ENCODE measurements at places on chromosomes 5 and 9. TPM values are rescaled to one million over a fixed set of nuclear protein-coding genes. Genes with fewer than 3 reads are reported as not detected.

The ACOT12 gene
- total RNA-seq, result not detected

The ZDHHC21 gene
- 22.6 TPM for total RNA-seq

The DAB2IP gene
- 0.75 TPM for total RNA-seq

The ASPN gene
- total RNA-seq, result not detected

The N4BP3 gene
- 17.4 TPM for total RNA-seq

The SLC36A3 gene
- not detected for total RNA-seq

The LOX gene
- total RNA-seq, result not detected

The MEGF10 gene
- total RNA-seq, result not detected

The FGF10 gene
- total RNA-seq, result not detected

The SCGB3A2 gene
- not detected for total RNA-seq

GRCh38 chr5:39898731-39899130, 474.0 kb upstream of the DAB2 start:
- no peaks in the 10 kb centered on the region for H3K4me1 ChIP-seq
- no peak overlapping the region for H3K4me3 ChIP-seq
- H3K27ac ChIP-seq, result no peak overlapping the region
- DNase-seq, result no peak
- no peaks in the 10 kb centered on the region for H3K36me3 ChIP-seq
- peaks cover 8% of the 10 kb centered on the region for H3K27me3 ChIP-seq

DNA sequence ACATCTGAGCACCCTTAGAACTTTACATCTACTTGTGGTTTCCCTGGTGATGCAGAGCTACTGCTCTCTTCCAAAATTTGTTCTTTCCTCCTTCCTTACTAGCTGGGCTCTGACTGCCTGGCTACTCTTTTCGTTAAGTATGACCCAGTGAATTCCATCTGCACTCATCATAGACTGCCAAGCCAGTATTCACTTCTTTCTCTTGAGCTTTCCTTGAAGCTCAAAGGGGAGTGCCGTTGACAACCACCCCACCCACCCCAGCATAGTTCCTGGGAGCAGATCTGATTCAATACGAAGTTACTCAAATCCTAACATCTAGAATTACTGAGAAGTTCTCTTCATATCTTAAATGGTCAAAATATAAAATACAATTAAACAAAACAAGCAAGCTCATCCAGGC, 190.5 kb downstream of the ADAMTS12 start:
- no peak for DNase-seq
- no peaks in the 10 kb centered on the region for H3K36me3 ChIP-seq
- no peak overlapping the region for H3K27ac ChIP-seq
- H3K4me1 ChIP-seq, result no peaks in the 10 kb centered on the region

DNA sequence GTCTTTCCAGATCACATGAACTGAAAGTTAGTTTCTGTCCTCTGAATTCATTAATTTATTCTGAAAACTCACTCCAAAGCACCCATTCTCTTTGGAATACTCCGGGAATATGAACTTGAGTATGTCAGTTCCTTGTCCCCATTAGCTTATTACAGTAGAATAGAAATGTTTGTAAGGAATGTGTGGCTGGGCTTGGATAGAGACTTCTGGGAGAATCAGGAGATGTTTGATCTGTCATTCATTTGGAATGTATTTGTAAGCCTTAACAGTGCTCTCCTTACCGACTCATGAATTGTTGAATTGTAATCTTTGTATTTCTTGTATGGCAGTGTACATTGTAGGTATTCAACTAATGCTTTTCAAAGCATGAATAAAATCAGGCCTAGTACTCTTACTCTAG, 548.4 kb downstream of the LRRC70 start:
- H3K36me3 ChIP-seq, result no peaks in the 10 kb centered on the region
- no peak overlapping the region for H3K27ac ChIP-seq
- H3K4me1 ChIP-seq, result no peaks in the 10 kb centered on the region
- H3K4me3 ChIP-seq, result no peak overlapping the region

GRCh38 chr5:174045470-174046025, at the start of gene NSG2:
NSG2 (plus strand) TSS chr5:174045706; CDS start chr5:174046756, 1,050 bp downstream.
- DNase-seq, result no peak
- peaks cover 38% of the 10 kb centered on the region for H3K27me3 ChIP-seq
- no peak within 1 kb of the TSS for H3K4me3 ChIP-seq
- no peaks in the 10 kb centered on the region for H3K36me3 ChIP-seq
- no peak within 1 kb of the TSS for H3K27ac ChIP-seq
- no peaks in the 10 kb centered on the region for H3K4me1 ChIP-seq

DNA sequence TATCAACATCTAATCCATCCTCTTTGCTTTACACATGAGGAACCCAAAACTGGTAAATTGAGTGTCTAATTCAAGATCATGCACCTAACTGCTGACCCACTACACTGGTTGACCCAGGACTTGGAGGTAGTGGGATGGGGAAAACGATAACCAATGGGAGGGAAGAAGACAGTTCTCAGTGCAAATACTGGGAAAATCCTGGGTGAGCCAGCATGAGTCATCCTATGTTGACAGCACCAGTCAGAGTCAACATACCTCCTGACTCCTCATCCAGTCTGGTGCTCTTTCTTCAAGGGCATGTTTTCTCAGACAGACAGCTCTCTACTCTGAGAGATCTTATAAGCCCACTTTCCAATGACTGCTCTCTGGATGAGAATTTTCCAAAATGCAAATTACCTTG, 232.8 kb upstream of the PTGER4 start:
- H3K27ac ChIP-seq, result no peak overlapping the region
- H3K27me3 ChIP-seq, result no peaks in the 10 kb centered on the region
- no peak overlapping the region for H3K4me3 ChIP-seq
- peaks cover 8% of the 10 kb centered on the region for H3K4me1 ChIP-seq
- no peak for DNase-seq

DNA sequence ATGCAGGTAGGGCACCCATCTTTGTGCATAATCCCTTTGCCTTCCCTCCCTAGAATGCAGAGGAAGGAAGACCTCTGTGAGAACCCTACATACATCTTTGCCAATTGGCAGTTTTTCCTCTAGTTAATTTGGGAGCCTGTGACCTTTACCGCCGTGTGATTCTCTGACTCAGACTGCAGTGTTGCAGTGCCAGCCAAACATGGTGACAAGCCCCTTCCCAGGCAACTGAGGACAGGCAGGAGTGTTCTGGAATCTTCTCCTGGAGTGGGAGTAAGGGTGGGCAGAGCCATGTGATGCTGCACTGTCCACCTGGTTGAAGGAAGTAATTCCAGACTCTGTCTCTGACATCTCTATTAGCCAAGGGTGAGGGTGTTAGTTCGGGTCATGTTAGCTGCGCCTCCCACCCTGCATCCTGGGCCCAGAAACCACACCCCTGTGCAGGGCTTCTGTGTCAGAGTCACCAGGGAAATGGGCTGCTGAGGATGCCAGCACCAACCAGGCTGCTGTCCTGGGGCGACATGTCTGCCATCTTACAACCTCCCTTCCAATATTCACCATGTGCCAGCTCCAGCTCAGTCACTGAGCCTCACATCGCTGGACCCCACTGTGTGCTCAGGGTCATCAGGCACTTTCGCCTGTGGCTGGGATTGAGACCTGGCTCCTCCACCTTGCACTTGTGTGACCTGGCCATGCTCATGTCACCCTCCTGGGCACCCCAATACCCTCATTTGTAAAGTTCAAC, 21.8 kb downstream of the KCNIP1 start:
- H3K27me3 ChIP-seq, result no peaks in the 10 kb centered on the region
- H3K4me3 ChIP-seq, result no peak overlapping the region
- H3K36me3 ChIP-seq, result no peaks in the 10 kb centered on the region
- no peak for DNase-seq
- no peak overlapping the region for H3K27ac ChIP-seq

- H3K27ac ChIP-seq, result no peak overlapping the region
- no peaks in the 10 kb centered on the region for H3K36me3 ChIP-seq
- H3K4me3 ChIP-seq, result no peak overlapping the region
- peaks cover 15% of the 10 kb centered on the region for H3K4me1 ChIP-seq
- peaks cover 31% of the 10 kb centered on the region for H3K27me3 ChIP-seq
- DNase-seq, result no peak
Observed at GRCh38 chr9:88992556-88992955, 1.3 kb downstream of the S1PR3 start.

GRCh38 chr5:13992795-13993194, 48.3 kb upstream of the DNAH5 start:
- H3K4me1 ChIP-seq, result peaks cover 2% of the 10 kb centered on the region
- DNase-seq, result no peak
- no peak overlapping the region for H3K4me3 ChIP-seq

DNA sequence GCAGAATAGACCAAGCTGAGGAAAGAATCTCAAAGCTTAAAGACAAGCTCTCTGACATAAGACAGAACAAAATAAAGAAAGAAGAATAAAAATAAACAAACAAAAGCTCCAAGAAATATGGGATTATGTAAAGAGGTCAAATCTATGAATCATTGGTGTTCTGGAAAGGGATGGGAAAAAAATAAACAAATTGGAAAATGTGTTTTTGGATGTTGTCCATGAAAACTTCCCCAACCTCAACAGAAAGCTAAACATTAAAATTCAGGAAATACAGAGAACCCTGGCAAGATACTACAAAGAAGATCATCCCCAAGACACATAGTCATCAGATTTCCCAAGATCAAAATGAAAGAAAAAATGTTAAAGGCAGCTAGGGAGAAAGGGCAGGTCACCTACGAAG, 662.0 kb upstream of the CDH18 start:
- no peak overlapping the region for H3K4me3 ChIP-seq
- H3K36me3 ChIP-seq, result no peaks in the 10 kb centered on the region
- no peaks in the 10 kb centered on the region for H3K27me3 ChIP-seq

GRCh38 chr5:2023196-2023595, 140.5 kb upstream of the IRX4 start:
- DNase-seq, result no peak
- H3K36me3 ChIP-seq, result no peaks in the 10 kb centered on the region
- no peak overlapping the region for H3K4me3 ChIP-seq
- H3K27me3 ChIP-seq, result peaks cover 7% of the 10 kb centered on the region
- H3K27ac ChIP-seq, result no peak overlapping the region

- no peaks in the 10 kb centered on the region for H3K36me3 ChIP-seq
- H3K4me1 ChIP-seq, result no peaks in the 10 kb centered on the region
- H3K4me3 ChIP-seq, result no peak overlapping the region
- no peak overlapping the region for H3K27ac ChIP-seq
- no peak for DNase-seq
- H3K27me3 ChIP-seq, result peaks cover 10% of the 10 kb centered on the region
Observed at GRCh38 chr9:130186839-130187522, 14.8 kb downstream of the NCS1 start.

- H3K27ac ChIP-seq, result no peak overlapping the region
- H3K4me1 ChIP-seq, result no peaks in the 10 kb centered on the region
- H3K36me3 ChIP-seq, result no peaks in the 10 kb centered on the region
- H3K4me3 ChIP-seq, result no peak overlapping the region
Observed at GRCh38 chr5:68898951-68899471, 194.8 kb upstream of the SLC30A5 start.

DNA sequence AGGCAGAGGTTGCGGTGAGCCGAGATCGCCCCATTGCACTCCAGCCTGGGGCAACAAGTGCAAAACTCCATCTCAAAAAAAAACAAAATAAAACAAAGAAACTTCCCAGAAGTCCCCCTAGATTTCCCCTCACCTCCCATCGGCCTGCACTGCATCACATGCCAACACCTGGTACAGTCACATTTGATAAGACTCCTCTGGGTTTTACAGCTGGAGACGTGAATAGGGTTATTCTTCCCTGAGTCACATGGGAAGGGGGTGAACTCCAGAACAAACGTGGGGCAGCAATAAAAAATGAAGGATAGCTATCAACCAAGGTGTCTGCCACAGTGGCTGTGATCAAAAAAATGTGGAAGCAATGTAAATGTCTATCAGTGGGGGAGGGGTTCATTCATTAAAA, 26.0 kb downstream of the SPRY4 start:
- peaks cover 15% of the 10 kb centered on the region for H3K27me3 ChIP-seq
- H3K27ac ChIP-seq, result no peak overlapping the region
- H3K4me3 ChIP-seq, result no peak overlapping the region
- H3K36me3 ChIP-seq, result no peaks in the 10 kb centered on the region
- H3K4me1 ChIP-seq, result no peaks in the 10 kb centered on the region

DNA sequence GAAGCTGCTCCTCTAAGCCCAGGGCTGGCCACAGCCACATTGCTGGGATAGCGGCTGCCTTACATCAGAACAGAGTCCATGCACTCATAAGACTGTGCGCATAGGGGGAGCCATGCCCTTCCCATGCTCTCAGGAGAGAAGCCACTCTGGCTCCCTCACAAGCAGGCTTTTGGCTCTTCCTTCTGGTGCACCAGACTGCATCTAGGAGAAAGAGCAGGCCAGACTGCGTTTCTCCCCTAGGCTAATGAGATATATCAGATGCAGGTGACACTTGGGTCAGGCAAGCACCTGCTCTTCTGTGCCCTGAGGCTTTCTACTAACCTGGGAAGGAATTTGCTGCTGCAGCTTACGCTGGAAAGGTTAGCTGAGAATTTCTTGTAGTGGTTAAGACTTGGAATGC, 43.2 kb upstream of the BRINP1 start:
- no peak overlapping the region for H3K4me3 ChIP-seq
- H3K36me3 ChIP-seq, result no peaks in the 10 kb centered on the region
- H3K4me1 ChIP-seq, result no peaks in the 10 kb centered on the region
- H3K27ac ChIP-seq, result no peak overlapping the region

- H3K4me1 ChIP-seq, result peaks cover 28% of the 10 kb centered on the region
- H3K36me3 ChIP-seq, result peaks cover 84% of the 10 kb centered on the region
- no peaks in the 10 kb centered on the region for H3K27me3 ChIP-seq
- no peak overlapping the region for H3K4me3 ChIP-seq
- H3K27ac ChIP-seq, result no peak overlapping the region
Observed at GRCh38 chr5:179832039-179832745, 11.5 kb downstream of the SQSTM1 start.

DNA sequence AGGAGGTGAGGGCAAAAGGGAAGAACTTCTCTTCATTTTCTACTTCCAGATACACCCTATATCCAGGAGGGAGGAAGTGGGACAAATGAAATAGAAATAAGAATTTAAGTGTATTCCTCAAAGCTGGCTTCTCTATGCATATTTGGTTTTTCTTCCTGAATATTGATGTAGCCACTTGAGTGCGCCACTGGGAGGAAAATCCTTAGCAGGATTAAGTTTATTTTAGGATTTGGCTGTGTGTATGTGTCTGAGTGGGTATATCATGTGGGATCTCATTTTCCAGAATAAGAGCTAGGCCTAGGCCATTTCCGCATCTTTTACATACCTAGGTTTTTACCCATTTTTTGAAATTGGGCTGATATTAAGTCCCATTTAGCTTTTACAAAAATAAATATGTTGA, 42.5 kb downstream of the MAP1B start:
- H3K27me3 ChIP-seq, result peaks cover 3% of the 10 kb centered on the region
- no peak overlapping the region for H3K4me3 ChIP-seq
- H3K4me1 ChIP-seq, result no peaks in the 10 kb centered on the region
- no peaks in the 10 kb centered on the region for H3K36me3 ChIP-seq
- DNase-seq, result no peak

- no peak overlapping the region for H3K27ac ChIP-seq
- no peak overlapping the region for H3K4me3 ChIP-seq
- peaks cover 16% of the 10 kb centered on the region for H3K36me3 ChIP-seq
Observed at GRCh38 chr9:79700607-79701360, 129.0 kb downstream of the TLE4 start.

Data from activated B cell treated with CpG ODN at 0.5 μM for 24 hours (primary cell).